ENCODE measurements at places on chromosomes 3 and 15.
A peak's percentile ranks its signal among the peaks of the same experiment; 100 is the strongest.

DNA sequence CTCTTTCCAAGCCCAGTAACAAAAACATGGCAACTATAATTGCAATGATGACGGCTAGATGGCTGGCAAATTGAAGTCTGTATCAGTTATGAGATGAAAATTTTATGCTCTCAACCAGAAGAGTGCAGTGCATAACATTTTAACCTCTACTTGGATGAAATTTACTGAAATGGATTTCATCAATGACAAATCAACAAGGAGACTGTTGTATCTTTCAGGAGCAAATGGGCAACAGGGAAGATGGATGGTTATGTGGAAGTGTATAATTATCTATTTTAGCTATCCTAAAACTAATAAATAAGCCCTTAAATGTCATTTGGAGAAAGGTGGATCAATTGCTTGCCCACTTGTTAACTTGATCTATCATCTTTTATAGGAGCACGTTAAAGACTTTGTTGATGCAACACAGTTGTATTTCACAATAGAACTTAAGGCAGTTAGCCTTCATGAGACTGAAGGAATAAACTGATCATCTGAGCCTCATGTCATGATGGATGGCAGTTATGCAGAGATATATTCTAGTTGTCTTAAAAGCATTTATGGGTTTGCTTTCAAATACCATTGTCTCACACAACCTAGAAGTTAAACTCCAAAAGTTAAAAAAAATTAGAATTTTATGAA lies 315.1 kb upstream of the TBC1D5 start:
- no peaks in the 10 kb centered on the region for H3K4me1 ChIP-seq
- no peak for DNase-seq
- H3K27me3 ChIP-seq = no peaks in the 10 kb centered on the region
- no peaks in the 10 kb centered on the region for H3K36me3 ChIP-seq

GRCh38 chr3:77042882-77043281 lies 3.0 kb downstream of the ROBO2 start:
- H3K4me1 ChIP-seq = peaks cover 6% of the 10 kb centered on the region
- DNase-seq = no peak
- H3K4me3 ChIP-seq = no peak overlapping the region
- no peak overlapping the region for H3K27ac ChIP-seq

DNA sequence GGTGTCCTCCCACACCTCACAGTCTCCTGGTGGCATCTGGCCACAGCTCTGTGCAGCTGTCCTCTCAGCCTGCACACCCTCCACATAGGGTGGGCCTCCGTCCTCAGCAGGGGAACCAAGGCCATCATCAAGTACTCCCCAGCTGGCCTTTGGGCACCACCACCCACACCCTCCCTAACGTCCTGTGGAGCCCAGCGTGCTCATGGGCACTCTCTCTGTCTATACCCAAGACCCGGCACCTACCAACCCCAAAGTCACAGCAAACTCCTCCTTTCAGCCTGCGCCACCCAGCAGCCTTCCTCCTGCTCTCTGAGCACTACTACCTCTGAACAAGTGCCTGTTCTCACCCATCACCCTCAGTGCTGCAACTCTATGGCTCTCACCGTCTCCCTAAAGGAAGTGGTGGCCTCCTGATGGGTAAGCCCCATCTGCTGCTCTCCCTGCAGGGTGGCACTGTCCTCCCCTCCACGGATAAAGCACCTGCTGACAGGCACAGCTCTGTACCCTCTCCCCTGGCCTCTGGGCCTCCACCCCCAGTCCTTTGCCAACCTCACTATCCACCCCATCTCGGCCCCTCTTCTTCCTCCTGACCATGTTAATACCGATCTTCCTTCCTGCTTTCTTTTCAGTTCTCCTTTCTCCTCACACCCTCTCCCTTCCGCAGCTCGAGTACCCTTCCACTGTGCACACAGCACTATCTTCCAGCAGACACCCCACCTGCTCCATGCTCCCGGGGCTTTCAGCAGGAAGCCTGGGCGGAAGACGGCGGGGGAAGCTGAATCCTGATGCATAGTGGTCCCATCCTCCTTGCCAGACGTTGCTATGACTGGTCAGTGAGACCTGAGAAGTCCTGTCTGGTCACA lies 31.5 kb downstream of the SLC41A3 start:
- no peak overlapping the region for H3K4me3 ChIP-seq
- no peaks in the 10 kb centered on the region for H3K36me3 ChIP-seq
- H3K27ac ChIP-seq = peak overlapping the region; percentile 44
- no peak for DNase-seq

- H3K27me3 ChIP-seq = no peaks in the 10 kb centered on the region
- H3K27ac ChIP-seq = no peak overlapping the region
- DNase-seq = no peak
- H3K4me3 ChIP-seq = no peak overlapping the region
Measured at GRCh38 chr3:18795078-18795477, 353.2 kb upstream of the KCNH8 start.

DNA sequence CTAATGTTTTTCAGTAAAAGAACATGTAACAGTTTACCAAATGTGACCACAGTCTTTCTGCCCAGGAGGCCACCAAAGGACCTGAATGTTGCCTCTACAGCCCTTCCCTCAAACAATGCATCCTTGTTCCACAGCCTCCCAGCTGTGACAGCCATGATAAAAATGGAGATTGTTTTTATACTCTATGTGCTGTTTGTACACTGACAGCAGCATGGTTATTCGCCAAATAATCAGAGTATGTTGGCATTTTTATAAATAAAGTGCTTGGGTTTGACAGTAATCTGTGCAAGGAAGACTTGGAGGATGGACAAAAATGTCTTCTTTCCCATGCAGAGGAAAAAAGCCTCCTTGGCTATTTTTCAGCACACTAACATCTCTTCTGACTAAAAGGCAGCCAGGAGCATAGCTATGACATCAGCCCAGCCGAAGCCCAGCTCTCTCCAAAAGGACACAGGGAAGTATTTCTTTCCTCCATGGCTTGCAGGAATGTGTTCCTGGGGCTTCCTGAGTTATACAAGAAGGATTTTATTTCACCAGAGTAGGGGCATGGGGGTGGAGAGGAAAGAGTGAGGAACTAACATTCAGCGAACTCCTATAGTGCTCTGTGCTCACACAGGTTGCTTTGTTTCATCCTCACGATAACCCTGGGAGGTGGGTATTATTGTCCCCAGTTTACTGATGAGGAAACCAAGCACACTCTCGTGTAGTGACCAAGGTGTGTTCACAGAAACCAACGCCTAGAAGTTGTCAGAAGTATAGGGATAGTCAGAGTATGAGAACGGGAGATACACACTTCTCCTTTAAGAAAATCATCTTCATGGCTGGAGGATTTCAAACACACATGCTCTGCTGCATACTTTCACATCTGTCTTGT lies 339.7 kb downstream of the MECOM start:
- no peaks in the 10 kb centered on the region for H3K36me3 ChIP-seq
- no peak overlapping the region for H3K27ac ChIP-seq
- no peaks in the 10 kb centered on the region for H3K27me3 ChIP-seq
- H3K4me1 ChIP-seq = no peaks in the 10 kb centered on the region
- H3K4me3 ChIP-seq = no peak overlapping the region
- no peak for DNase-seq

DNA sequence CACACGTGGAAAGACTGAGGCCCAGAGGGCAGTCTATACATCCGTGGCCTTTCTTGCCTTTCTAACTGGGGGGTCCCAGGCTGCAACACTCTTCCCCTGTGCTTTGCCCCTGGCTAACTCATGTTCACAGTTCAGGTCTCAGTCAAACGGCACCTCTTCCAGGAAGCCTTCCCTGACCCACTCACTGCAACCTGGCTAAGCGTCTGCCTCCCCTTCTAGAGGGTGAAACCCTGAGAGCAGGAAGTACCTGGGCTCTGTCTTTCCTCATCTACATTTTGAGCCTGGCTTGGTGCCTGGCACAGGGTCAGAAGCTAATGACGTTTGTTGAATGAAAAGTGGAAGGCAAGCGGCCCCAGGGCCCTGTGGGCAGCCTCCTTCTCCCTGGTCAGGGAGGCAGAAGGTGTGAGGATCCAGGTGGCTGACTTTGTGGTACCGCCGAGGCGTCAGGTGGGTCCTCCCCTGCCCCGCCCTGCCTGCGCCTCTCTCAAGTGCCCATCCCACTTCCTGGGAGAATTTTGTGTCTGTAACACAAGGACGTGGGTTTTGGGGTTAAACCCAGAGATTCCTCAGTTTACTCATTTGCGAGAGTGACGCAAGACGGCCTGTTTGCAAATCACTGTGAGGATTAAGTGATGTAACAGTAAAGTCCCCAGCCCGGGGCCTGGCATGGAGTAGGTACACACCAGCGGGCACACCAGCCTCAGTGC lies 32.1 kb downstream of the DNASE1L3 start:
- no peak overlapping the region for H3K4me3 ChIP-seq
- DNase-seq = no peak
- no peaks in the 10 kb centered on the region for H3K36me3 ChIP-seq
